ELF-1 (cell line): ENCODE measurements at places on chromosomes 3 and 15.

- DNase-seq = no peak
These were observed 80.4 kb downstream of the IGF1R start for GRCh38 chr15:98728811-98729160.

DNA sequence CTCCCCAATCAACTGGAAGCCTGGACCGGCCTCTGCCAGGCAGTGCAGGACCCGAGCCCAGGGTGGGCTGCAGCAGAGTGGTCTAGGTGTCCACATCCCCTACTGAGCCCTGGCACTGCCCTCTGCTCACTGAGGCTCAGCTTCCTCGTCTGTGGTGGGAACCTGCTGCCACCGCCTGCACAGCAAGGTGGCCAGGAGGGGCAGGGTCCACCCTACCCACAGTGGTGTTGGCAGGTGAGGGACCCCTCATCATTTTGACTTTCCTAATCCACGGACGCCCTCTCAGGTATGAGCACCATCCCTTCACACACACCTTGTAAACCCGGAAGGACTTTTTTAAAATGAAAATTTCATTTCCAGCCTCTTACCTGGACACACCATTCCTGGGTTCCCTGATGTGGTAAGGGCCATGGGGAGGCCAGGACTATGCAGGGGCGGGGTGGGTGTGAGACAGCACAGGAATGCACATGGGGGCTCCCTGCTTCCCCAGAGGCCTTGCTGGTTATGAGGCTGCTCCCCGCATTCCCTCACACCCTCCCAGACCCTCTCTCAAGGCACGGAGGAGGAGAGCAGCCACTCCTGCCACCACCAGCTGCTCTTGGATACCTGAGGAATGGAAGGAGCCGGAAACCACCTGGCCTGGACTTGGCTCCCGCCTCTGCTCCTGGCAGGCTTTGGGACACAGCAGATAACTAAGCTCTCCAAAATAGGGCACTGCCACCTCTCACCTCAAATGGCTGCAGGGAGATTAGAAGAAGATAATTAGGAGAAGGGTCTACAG lies 185.9 kb upstream of the TPM1 start:
- no peak for DNase-seq

DNA sequence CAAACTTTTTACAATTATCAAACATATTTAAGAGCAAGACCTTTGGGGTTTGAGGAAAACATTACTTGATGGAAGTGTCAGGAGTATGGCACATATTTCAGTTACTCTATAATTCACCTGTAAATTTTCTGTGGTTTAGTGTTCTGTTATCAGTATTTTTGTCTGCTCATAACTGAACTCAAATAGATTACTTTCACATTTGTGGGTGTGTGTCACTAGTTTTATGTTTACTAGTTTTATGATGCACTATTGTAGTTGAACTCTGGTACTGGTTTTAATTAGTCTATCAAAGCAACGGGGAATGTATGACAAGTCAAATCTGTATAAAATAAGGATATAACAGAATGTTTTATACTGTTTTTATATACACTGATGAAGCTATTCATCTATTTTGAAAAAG lies 27.2 kb downstream of the OXSM start:
- DNase-seq = no peak

GRCh38 chr15:36885771-36886170 lies 214.6 kb downstream of the MEIS2 start:
- no peak for DNase-seq

GRCh38 chr3:60065227-60065868 lies 1015.5 kb upstream of the CFAP20DC start:
- DNase-seq = no peak

GRCh38 chr15:39430389-39430788 lies 150.5 kb upstream of the THBS1 start:
- DNase-seq = no peak
